GM12878 (cell line): ENCODE measurements at places on chromosomes 7 and 10. TPM values are rescaled to one million over a fixed set of nuclear protein-coding genes. Genes with fewer than 3 reads are reported as not detected.

Gene ACTL6B
- total RNA-seq = not detected in 2 replicates

Gene SNCG
- 0.33 and 0.35 TPM in 2 replicates for total RNA-seq

- no peaks in the 10 kb centered on the region for H3K36me3 ChIP-seq
- H3K27ac ChIP-seq = no peak overlapping the region
- H3K4me3 ChIP-seq = no peak overlapping the region
- H3K27me3 ChIP-seq = peaks cover 2% of the 10 kb centered on the region; the same call in 1 of the 2 replicates
These were observed 4.9 kb upstream of the FOXP2 start for GRCh38 chr7:114409750-114410149.

GRCh38 chr7:130268463-130269317 lies 2.0 kb downstream of the CPA2 start:
- no peak overlapping the region for H3K27ac ChIP-seq
- DNase-seq = no peak
- H3K27me3 ChIP-seq = no peaks in the 10 kb centered on the region
- H3K36me3 ChIP-seq = no peaks in the 10 kb centered on the region
- H3K4me3 ChIP-seq = no peak overlapping the region

GRCh38 chr7:131302876-131303707 lies 24.6 kb upstream of the MKLN1 start:
- H3K27me3 ChIP-seq = no peaks in the 10 kb centered on the region; the same call in 1 of the 2 replicates
- H3K36me3 ChIP-seq = no peaks in the 10 kb centered on the region
- no peak overlapping the region for H3K4me3 ChIP-seq

GRCh38 chr10:69226919-69227450 lies 6.9 kb downstream of the HKDC1 start:
- H3K27ac ChIP-seq = no peak overlapping the region

Gene COL13A1
- total RNA-seq = not detected in 2 replicates

DNA sequence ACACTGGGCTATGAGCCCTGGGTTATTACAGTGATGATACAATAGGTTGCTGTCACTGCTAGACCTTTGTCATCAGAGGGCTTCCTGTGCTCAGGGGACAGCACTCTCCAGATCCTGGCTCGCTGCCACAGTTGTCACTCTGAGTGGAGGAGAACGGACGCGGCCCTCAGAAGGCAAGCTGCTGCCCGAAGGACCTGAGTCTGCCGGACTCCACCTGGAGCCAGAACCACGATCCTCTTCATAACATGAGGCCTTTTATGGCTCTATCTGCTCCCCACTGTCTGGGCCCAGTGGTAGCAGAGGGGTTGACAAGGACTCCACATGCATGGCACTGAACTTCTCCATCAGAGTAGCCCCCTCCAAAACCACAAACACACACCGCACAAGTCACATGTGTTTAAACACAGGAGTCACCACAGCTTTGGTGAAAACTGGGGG lies 94.7 kb upstream of the EFCAB10 start:
- no peaks in the 10 kb centered on the region for H3K36me3 ChIP-seq
- H3K4me3 ChIP-seq = no peak overlapping the region
- H3K4me1 ChIP-seq = peaks cover 15% of the 10 kb centered on the region

Gene MAT1A
- total RNA-seq = 0.23 and 0.29 TPM in 2 replicates

DNA sequence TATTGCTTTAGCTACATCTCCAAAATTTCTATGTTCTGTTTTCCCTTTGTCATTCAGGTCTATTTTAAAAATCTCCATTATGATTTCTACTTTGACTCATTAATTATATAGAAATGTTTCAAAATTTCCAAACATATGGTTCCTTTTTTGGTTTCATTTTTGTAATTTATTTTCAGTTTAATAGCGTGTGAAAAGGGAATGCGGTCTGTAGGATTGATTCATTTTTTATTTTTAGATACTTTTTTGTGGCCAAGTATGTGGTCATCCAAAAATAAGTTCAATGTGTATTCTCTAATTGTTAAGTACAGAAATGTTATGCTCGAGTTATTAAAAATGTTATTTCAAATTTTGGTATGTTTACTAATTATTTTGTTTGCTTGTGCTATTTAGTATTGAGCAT lies 72.5 kb upstream of the ANKRD1 start:
- peak overlapping the region; percentile 66 for H3K4me3 ChIP-seq
- peak overlapping the region; percentile 88 for H3K27ac ChIP-seq
- no peaks in the 10 kb centered on the region for H3K36me3 ChIP-seq

- no peaks in the 10 kb centered on the region for H3K36me3 ChIP-seq
- no peak overlapping the region for H3K27ac ChIP-seq
- DNase-seq = no peak
- H3K27me3 ChIP-seq = no peaks in the 10 kb centered on the region
- H3K4me1 ChIP-seq = no peaks in the 10 kb centered on the region
These were observed 314.7 kb downstream of the BICC1 start for GRCh38 chr10:58827381-58827780.

- H3K36me3 ChIP-seq = no peaks in the 10 kb centered on the region
- no peak for DNase-seq
- H3K27me3 ChIP-seq = no peaks in the 10 kb centered on the region
- H3K4me1 ChIP-seq = no peaks in the 10 kb centered on the region
- H3K4me3 ChIP-seq = no peak overlapping the region
These were observed 580.4 kb downstream of the MAGI2 start for GRCh38 chr7:78873117-78873516.

DNA sequence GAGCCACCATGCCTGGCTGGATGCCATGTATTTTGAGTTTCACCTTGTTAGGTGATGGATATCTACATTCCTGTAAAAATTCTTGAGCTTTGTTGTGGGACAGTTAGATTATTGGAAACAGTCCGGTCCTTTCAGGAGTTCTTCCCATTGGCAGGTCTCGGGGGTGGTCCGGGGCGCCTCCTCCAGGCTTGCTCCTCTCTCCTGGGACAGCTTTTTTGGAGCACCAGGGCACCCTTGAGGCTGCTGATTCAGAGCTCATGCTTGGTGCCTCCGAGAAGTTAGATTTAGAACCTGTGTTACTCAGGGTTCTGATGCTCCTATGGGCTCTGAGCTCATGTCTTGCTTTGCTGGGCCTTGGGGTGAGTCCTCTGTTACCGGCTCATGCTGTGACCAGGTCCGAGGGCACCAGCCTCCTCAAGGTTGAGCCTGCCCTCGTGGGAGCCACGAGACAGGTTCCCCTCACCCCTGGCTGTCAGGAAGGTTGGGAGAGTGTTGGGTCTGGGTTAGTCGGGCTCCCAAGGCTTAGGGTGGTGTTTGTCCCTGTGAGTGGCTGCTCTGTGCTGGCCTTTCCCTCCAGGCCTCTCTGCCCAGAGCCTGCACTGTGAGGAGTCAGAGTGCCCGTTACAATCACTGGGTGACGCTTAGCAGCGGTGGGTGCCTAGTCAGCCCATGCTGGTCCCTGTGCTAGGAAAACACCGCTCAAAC lies 6.0 kb downstream of the SPRN start:
- H3K27ac ChIP-seq = no peak overlapping the region
- H3K36me3 ChIP-seq = peaks cover 17% of the 10 kb centered on the region
- H3K4me3 ChIP-seq = no peak overlapping the region
- H3K27me3 ChIP-seq = no peaks in the 10 kb centered on the region
- no peaks in the 10 kb centered on the region for H3K4me1 ChIP-seq

- H3K4me1 ChIP-seq = no peaks in the 10 kb centered on the region
- H3K36me3 ChIP-seq = no peaks in the 10 kb centered on the region
- no peak overlapping the region for H3K4me3 ChIP-seq
- no peak for DNase-seq
- H3K27ac ChIP-seq = no peak overlapping the region
These were observed 29.3 kb upstream of the DDX50 start for GRCh38 chr10:68871731-68872342.

Gene RAPGEF5
- 4.0 and 4.3 TPM in 2 replicates for total RNA-seq

Gene VWC2
- total RNA-seq = not detected in 2 replicates

- no peak overlapping the region for H3K4me3 ChIP-seq
- no peaks in the 10 kb centered on the region for H3K36me3 ChIP-seq
- no peak overlapping the region for H3K27ac ChIP-seq
- no peaks in the 10 kb centered on the region for H3K4me1 ChIP-seq
- H3K27me3 ChIP-seq = no peaks in the 10 kb centered on the region; the same call in 1 of the 2 replicates
- DNase-seq = no peak
These were observed 7.2 kb downstream of the INA start for GRCh38 chr10:103284170-103284569.
